Stimulated activated CD4-positive, alpha-beta T cell treated with anti-CD3 and anti-CD28 coated beads, Interleukin-15, amount 100 ng/mL, for 48 hours (primary cell): ENCODE measurements at places on chromosomes 16 and 17.

DNA sequence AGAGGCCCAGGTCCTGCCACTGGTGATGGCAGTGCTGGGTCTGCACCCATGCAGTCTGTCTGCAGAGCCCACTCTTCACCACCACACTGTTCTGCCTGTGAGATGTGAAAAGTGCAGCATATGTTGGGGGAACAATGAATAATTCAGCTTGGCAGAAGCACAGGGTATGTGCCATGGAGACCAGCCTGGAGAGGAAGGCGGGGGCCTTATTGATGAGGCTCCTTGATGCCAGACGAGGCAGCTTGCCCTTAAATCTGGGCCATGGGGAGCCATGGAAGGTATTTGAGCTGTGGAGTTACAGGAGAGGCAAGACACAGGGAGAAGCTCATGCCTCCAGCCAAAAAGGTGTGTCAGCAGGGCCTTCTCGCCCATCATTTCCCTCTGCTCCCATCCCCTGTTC lies 124.7 kb downstream of the C16orf78 start:
- DNase-seq: no peak

DNA sequence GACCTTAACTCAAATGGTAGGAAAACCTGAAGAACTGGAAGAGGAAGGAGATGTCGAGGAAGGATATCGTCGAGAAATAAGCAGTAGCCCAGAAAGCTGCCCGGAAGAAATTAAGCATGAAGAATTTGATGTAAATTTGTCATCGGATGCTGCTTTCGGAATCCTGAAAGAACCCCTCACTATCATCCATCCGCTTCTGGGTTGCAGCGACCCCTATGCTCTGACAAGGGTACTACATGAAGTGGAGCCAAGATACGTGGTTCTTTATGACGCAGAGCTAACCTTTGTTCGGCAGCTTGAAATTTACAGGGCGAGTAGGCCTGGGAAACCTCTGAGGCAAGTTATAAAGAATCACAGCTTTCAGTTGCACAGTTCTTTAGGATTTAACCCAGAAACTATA lies 15.5 kb downstream of the ERCC4 start:
- no peak for DNase-seq

- no peak for DNase-seq
Observed at GRCh38 chr17:19002805-19003542, 1.6 kb downstream of the FAM83G start.

DNA sequence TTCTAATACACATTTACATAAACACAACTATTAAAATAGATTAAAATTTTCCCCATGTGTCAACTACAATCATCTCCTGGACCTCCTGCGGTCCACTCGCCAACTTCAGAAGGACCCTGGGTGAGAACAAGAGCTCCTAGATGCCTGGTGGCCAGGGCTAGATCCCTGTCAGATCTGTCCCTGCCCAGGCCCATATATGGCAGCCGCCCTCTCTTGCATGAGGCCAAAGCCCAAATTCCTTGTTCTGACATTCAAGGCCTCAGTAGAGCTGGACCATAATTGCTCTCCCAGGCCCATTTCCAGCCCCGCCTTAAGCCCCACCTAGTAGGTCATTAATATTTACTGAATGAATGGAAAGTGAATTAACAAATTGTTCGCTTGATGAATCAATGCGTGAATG lies 237.7 kb downstream of the KATNIP start:
- DNase-seq: no peak

DNA sequence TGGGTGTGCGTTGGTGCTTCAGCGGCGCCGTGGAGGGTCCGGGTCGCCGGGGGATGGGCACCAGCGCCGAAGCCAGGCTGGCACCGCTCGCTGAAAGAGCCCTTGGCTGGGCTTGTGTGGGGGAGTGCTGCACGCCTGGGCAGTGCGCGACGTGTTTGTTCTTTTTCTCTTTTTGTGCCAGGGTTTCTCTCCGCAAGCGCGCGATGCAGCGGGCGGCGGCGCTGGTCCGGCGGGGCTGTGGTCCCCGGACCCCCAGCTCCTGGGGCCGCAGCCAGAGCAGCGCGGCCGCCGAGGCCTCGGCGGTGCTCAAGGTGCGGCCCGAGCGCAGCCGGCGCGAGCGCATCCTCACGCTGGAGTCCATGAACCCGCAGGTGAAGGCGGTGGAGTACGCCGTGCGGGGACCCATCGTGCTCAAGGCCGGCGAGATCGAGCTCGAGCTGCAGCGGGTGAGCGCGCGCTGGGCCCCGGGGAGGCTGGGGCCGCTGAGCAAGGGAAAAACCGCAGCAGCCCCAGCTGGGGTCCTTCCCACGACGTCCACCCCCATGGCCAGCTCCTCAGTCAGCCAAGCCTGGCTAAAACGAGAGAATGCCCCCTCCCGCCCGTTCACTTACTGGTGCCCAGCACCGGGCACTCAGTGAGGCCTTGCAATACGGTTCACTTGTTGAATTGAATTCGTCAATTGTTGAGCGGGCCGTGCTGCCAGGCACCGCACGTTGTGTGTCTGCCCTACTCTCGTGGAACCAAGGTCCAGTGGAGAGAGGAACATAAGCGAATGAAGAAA lies 541 bp downstream of the GPT2 start:
- DNase-seq: peak; percentile 8

GRCh38 chr16:65789161-65789945 lies 577.1 kb upstream of the CDH5 start:
- DNase-seq: no peak

DNA sequence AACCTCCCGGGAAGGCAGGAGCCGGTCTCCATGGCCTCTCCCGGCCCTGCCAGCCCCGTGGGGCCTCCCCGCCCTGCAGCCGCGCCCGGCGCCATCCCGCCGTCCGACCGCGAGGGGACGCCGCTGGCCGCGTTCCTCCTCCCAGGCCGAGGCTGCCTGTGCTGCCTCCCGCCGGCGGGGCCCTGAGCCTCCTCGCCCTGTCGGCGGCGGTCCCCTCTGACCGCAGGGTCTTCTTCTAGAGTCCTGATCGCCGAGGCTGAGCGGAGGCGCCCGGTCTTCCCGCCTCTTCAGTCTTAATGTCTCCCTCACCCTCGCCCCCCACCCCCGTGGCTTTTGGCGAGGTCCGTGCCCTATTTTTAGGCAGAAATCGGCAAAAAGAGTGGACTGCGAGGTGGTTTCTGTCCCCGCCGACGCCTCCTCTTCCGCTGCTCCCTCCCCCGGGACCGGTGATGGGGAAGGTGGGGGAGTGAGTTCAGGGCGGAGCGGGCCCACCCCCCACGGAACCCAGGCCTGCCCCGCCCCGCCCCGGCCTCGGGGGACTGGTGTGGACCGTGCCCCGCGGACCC lies 794 bp upstream of the CPNE7 start:
- DNase-seq: no peak

DNA sequence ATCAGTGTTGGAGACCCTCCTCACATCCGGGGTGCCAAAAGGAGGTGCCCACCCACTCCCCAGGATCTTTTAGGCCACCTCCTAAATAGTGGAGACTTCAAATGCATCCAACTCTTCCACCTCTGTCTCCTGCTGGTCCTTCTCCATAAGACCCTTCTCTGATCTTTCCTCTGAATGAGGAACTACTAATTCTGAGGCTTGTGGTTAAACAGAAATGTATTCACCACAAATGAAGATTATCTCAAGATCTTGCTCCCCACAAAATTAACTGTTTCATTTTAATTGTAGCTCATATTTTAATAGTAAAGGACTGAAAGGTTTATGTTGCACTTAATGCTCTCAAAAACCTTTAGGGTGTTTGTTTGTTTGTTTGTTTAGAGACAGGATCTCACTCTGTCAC lies 34.1 kb downstream of the TLE7 start:
- no peak for DNase-seq

- DNase-seq: no peak
Observed at GRCh38 chr17:2302778-2303203, 794 bp downstream of the SMG6 start.

- DNase-seq: no peak
Observed at GRCh38 chr17:8506145-8506544, 70.5 kb downstream of the NDEL1 start.

DNA sequence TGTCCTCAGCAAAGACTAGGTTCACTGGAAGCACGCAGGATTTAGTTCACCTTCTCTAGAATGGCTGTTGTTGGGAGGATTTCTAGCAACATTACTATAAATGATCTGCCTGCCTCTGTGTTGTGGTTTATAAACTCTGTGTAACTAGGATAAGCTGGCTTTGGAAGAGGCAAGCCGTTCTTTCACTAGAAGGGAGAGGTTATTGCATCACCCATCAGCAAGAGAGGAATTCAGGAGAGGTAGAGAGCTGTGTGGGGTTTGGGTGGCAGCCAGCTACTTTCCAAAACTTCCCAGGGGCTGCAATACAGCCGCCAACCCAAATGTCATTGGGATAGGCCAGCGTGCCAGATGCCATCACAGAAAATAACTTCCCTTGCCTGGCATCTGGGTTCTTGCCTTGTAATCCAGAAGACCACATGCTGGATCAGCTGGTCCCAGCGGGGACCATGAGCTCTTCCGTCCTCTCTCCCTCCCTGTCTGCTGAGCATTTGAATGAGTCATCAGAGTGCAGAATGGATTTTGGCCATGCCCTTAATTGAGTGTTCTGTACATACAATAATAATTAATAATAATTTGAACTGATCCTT lies 95.7 kb upstream of the RBFOX1 start:
- no peak for DNase-seq

GRCh38 chr17:38867179-38867967 lies 2.5 kb upstream of the LASP1 start:
- DNase-seq: peak; percentile 64

DNA sequence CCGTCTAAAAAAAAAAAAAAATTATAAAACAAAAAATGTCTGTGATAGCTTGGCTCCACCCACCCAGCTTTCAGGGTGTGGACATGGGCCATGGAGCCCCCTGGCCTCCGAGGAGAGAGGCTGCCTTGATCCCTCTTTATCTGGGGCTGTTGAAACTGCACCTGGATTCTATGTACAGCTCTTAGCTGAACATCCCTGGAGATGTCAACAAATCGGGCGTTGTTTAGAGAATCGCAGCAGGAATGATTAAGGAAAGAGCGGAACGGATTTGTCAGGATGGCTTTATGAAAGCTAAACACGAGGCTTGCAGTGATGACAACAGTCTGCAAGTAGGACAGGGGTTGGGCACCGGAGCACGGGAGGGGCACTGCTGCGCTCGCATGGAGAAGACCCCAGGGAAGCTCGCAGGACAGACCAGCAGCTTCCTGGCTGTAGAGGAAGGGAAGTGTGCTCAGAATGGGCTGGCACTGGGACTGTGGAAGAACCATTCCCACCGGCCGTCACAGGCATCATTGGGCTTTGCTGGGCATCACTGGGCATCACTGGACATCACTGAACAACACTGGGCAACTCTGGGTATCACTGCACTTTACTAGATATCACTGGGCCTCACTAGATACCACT lies 195.8 kb upstream of the FOXF1 start:
- DNase-seq: no peak

DNA sequence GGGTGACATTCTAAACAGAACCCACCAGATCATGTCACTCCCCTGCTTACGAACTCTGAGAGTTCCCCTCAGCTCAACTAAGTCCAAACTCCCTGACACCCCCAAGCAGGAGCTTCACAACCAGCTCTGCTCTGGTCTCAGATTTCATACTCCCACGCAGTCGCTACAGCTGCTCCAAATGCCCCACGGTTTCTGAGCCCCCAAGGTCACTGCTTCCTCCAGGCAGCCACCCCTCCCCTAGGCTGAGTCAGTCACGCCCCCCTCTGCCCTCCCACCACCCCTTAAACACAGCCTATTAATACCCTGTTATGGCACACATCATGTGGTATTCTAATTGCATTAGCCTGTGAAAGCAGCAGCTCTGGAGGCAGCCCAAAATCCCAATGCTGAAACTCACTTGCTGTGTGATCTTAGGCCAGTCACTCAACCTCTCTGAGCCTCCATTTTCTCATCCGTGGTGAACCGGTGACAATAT lies 51.5 kb downstream of the GSG1L start:
- DNase-seq: no peak

GRCh38 chr17:42475835-42476234 lies 17.2 kb downstream of the ATP6V0A1 start:
- no peak for DNase-seq

DNA sequence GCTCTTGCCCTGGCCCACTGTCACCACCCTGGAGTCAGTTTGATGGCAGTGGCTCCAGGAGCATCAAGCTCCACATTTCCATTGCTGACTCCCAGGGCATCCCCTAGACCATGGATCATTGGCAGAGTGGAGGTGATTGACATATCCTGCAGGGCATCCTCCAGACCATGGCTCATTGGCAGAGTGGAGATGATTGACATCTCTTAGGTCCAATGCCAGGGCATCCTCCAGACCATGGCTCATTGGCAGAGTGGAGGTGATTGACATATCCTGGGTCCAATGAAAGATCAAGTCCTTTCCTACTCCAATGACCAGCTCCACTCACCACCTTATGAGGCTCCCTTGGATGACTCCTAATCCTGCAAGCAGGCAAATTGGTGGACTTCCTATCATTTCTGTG lies 174.3 kb upstream of the NLRP1 start:
- DNase-seq: no peak

GRCh38 chr17:81909966-81910839 lies 996 bp downstream of the PCYT2 start:
- DNase-seq: no peak

GRCh38 chr17:80847496-80848230 lies 144.0 kb upstream of the CHMP6 start:
- DNase-seq: no peak

GRCh38 chr17:673200-673681 lies 41.4 kb downstream of the VPS53 start:
- DNase-seq: no peak

GRCh38 chr16:64290461-64290860 lies 831.4 kb downstream of the CDH11 start:
- no peak for DNase-seq

- no peak for DNase-seq
Observed at GRCh38 chr17:76529224-76530094, 8.1 kb downstream of the CYGB start.

DNA sequence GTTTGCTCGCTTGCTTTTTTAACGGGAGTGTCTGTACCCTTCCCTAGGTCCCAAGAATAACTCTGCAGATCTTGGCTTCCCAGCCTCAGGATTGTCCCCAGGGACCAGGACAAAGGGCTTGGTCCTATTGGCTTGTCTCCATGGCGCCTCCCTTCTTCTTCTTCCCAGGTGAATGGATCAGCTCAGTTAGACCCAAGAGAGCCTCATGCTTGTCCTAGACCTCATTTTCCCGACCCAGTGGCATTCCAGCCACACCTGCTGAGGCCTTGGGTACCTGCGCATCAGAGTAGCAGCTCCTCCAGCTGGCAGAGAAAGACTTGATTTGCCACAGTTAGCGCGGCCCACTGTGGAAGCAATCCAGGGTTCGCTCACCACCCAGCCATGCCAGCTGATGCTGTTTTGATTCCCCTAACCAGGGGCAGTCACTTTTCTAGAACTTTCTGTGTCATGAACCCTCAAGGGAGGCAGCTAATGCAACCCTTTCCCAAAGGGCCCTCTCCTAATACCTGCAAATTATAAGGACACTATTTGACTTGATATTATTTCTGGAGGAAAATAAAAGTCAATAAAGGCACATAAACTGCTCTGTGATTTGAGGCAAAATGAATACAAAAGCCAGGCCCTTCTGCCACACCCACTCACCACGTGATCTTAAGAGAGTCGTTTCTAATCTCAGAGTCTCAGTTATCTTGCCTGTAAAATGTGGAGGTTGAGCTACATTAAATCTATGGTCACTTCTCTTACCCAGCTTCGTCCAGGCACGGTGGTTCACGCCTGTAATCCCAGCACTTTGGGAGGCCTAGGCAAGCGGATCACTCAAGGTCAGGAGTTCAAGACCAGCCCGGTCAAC lies 13.9 kb downstream of the GPR142 start:
- DNase-seq: no peak
